HS-5 (cell line): ENCODE measurements at places on chromosomes 16 and 17.
A peak's percentile ranks its signal among the peaks of the same experiment; 100 is the strongest.

DNA sequence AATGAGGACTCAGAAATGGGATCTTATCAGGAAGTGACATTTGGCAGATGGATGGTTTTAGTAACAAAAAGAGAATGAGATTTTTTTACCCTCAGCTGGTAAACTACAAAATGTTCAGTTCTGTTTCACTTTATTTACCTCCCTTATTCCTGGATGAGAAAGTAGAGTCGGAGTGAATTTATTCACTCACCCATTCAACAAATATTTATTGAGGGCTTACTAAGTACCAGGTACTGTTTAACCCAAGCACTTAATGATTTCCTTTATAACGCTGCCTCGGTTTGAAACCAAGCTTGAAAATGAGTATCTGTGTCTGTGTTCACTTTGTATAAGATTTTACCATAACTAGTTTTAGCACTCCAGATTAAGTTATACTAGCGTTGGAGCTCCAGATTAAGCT lies 38.1 kb downstream of the CDRT15 start:
- DNase-seq = no peak

DNA sequence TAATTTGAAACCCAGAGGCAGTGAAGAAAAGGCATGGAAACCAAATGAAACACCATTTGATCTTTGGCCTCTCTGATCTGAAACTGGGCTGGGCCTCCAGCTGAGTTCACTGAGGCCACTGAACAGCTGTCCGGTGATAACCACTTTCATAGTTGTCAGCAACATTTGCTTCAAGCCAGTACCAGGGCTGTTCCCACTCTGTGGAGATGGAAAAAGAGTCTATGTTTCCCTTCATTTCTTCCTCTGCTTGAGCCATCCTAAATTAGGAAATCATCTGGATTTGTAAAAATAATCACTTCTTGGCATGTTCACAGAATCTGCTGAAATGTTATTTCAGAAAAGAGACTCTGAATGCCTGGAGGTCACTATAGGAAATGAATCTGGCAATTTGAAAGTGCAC lies 119.3 kb downstream of the STX8 start:
- DNase-seq = no peak

GRCh38 chr17:14121952-14122351 lies 52.6 kb downstream of the COX10 start:
- DNase-seq = no peak

GRCh38 chr16:10971560-10971961 lies 27.2 kb downstream of the CLEC16A start:
- DNase-seq = peak; percentile 74

- no peak for DNase-seq
Measured at GRCh38 chr16:54931120-54932014, 702 bp downstream of the IRX5 start.

- DNase-seq = no peak
Measured at GRCh38 chr17:14630621-14631020, 329.7 kb downstream of the HS3ST3B1 start.

- DNase-seq = no peak
Measured at GRCh38 chr16:29862383-29862883, 593 bp downstream of the CDIPT start.

GRCh38 chr17:81685108-81685507 lies 1.3 kb downstream of the HGS start:
- peak; percentile 69 for DNase-seq

- DNase-seq = no peak
Measured at GRCh38 chr16:31143011-31143693, 6.7 kb downstream of the PRSS36 start.

GRCh38 chr17:3026125-3026855 lies 37.1 kb downstream of the OR1D5 start:
- no peak for DNase-seq
